ENCODE measurements at places on chromosomes 4 and X.

DNA sequence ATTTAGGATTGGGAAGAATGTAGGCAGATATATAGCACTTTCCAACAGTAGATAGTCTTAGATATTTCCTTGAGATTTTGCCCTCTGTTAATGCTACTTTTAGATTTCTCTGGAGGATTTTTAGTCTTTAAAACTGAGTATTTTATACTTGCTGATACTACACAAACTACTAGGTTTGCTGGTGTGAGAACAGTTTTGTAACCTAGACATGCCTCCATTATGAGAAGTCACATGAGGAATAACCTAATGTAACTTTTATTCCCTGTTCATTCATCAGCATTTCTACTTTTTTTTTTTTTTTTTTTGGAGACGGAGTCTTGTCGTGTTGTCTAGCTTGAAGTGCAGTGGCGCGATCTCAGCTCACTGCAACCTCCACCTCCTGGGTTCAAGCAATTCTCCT is 137.2 kb downstream of the RAPGEF2 start:
- no peak for DNase-seq

DNA sequence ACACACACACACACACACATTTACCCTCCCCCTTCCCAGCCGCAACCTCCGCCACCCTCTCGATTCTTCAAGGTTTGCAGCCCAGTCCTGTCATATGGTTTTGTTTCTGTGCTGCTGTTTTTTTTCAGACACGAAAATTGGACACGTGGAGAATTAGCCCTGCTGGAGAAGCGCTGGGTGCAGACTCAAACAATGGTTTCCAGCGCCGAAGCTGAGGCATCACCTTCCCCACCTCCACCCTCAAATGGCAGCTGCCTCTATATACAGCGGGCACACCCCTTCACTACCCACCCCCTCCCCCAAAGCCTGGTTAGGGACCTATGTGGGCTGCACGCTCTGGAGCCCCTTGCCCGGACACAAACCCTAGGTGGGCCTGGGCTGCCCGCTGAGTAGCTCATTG is 87.9 kb downstream of the BCOR start:
- no peak for DNase-seq

DNA sequence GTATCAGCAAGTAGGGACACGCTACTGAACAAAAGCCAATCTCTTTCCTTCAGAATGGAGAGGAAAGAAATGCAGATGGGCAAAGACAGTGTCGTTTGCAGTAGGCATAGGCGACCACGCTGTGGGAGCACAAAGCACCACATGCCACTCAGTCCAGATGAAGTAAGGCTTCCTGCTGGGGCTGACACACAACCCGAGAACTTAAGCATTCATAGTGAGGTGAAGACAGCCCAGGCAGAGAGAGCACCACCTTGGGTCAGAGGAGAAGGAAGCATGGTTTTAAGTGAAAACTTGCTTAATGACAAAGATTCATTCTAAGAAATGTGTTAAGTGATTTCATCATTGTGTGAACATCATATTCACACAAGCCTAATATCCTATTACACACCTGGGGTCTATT is 238.8 kb downstream of the MGST2 start:
- DNase-seq: no peak

DNA sequence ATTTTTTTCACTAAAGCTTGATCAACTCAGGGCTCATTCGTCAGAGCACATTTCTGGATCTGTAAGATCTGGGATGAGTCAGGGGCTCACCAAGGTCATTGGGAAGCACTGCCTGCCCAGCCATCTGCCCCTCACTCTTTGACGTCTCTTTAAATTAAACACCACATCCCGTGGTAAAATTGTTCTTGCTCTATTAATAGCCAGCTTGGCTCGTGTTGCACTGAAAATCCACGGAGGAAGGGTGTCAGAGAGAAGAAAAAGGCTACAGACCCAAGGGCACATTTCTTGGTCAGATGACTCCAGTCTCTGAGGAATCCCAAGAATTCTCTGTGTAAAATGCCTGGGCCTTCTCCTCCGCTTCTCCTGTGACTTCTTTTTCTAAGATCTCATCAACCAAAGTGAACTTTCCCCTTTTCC is 45.7 kb upstream of the GATB start:
- DNase-seq: no peak

GRCh38 chr4:65880594-65880993 is 210.3 kb upstream of the EPHA5 start:
- no peak for DNase-seq

DNA sequence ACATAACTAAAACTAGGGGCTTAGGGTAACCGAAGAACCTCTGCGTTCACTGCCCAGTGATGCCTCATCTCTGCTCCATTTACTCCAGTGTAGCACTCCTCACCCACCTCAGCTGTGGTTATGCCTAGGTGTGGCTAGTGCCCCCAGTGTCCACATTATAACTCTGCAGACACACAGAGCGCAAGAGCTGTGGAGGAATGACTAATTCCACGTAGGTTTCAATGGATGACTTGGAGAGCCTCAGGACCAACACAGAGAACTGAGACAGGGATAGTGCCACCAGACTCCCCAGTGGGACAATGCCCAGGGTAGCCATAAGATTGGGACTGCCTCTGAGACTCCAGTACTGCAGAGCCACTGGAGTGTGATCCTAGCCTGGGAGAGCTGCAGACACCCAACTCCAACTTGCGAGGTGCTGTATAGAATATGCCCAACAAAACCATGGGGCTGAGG is 542.4 kb upstream of the DIPK2B start:
- no peak for DNase-seq

DNA sequence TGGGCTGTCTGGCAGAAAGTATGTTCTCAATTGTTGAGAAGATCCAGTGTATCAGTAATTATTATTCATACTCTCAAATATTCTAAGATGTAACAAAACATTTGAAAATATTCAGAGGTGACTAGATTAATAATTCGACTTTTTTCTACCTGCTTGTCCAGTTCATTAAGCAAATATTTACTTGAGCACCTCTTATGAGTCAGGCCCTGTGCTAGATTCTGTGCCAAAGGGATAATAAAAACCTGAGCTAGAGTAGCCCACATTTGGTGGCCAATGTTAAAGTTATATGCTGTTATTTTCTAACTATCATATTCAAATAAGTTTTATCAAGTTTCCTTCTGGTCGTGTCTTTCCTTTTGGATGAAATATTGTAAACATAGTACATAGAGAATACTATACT is 58.5 kb downstream of the ARHGAP10 start:
- DNase-seq: no peak

DNA sequence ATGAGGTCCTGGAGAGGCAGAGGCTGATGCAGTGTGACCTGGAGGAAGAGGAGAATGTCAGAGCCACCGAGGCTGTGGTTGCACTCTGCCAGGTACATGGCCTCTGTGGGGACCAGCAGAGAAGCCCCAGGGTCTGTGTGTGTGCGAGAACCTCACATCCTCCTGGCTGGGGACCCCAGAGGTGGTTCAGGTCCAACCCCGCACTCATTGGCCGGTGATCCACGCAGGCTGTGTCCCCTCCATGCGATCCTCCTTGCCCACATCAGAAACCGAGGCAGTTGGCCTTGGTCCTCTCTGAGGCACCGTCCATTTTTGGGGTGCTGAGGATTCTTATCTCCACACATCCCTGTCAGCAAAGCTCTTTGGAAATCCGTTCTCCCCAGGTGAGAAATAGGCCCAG is 45.3 kb downstream of the EVC start:
- DNase-seq: no peak

GRCh38 chr4:65893957-65894755 is 223.9 kb upstream of the EPHA5 start:
- no peak for DNase-seq

- no peak for DNase-seq
Measured at GRCh38 chr4:84220990-84221389, 278.1 kb downstream of the NKX6-1 start.

DNA sequence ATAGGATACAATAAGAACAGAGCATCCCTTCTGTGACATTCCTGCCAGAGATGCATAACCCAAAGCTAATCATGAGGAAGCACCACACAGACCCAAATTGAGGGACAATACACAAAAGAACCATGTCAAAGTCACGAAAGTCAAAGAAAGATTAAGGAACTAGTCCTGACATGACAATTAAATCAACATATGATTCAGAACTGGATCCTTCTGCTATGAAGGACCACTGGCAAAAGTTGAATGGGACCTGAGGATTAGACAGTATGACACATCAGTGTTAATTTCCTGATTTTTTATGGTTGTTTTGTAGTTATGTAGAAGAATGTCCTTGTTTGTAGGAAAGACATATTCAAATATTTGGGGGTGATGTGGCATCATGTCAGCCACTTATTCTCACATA is 13.9 kb downstream of the ACOT9 start:
- DNase-seq: no peak

DNA sequence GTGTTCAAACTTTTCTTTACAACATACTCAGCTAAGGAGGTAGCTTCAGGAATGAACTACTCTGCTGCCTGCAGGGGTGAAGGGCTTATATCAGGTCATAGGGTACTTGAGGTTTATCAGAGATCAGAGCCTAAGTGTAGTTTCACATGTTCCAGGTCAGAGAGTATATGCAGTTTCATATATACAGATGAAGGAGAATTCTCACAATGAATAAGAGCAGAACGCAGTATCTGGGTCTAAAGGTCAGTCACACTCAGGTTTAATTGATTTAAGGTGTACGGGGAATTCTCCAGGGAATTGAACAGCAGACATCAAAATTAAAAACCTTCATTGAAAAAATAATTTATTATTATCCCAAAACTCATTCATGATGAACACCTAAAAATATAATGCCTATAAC is 700.6 kb downstream of the TECRL start:
- DNase-seq: no peak

Data from activated CD4-positive, alpha-beta T cell treated with anti-CD3 and anti-CD28 coated beads for 1 hour (primary cell).